ENCODE measurements at places on chromosomes 5 and 9.

- DNase-seq, result no peak
Observed at GRCh38 chr9:127575875-127576778, 36.0 kb upstream of the STXBP1 start.

DNA sequence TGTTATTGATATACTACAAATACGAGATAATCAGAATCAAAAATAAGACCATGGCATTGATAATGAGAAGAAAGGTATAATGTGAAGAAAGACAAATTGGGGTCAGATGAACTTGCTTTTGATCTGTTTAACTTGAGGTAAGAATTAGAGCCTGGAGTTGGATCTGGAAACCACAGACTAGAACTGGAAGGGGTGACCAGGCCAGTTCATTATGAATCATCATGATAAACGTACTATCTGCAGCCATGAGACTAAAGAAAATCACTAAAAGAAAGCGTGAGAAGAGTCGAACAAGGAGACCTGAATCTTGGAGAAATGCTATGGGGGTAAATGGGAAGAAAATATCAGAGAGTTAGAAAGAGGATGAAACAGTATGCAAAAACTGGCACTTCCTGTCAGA is 967.5 kb downstream of the NR2F1-AS1 start:
- no peak for DNase-seq

DNA sequence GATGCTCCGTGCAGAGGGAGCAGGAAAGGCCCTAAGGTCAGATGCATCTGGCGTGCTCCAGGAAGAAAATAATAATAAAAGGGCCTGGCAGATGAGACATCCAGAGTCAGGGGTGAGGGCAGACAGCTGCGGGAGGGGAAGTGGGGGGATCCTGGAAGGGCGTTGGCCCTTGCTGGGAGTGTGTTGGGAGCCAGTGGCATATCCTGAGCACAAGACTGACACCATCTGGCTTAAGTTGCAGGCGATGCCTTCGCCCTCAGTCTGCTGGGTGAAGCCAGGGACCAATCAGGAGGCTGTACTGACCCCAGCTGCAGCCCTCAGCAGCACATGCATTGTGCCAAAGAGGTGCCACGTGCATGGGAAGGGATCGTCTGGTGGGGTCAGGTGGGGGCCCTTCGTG is 3.8 kb downstream of the OR2V2 start:
- no peak for DNase-seq

- no peak for DNase-seq
Observed at GRCh38 chr9:27337236-27337635, 40.3 kb upstream of the EQTN start.

DNA sequence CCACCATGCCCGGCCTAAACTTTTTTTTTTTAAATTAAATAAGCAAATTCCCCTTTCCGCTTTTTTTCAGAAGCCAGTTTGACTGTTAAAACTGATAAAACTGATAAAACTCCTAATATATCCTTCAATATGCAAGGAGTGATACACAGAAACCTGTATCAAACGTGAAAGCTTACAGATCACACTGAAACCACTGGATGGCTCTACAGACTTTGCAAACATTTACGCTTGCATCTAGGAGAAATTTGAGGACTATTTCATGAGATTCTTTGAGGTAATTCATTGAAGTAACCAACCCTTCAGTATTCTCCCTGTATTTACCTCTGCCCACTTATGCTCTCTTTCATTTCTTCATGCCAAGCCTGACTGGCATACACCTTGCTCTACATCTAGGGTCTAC is 40.6 kb upstream of the CHD1 start:
- no peak for DNase-seq

DNA sequence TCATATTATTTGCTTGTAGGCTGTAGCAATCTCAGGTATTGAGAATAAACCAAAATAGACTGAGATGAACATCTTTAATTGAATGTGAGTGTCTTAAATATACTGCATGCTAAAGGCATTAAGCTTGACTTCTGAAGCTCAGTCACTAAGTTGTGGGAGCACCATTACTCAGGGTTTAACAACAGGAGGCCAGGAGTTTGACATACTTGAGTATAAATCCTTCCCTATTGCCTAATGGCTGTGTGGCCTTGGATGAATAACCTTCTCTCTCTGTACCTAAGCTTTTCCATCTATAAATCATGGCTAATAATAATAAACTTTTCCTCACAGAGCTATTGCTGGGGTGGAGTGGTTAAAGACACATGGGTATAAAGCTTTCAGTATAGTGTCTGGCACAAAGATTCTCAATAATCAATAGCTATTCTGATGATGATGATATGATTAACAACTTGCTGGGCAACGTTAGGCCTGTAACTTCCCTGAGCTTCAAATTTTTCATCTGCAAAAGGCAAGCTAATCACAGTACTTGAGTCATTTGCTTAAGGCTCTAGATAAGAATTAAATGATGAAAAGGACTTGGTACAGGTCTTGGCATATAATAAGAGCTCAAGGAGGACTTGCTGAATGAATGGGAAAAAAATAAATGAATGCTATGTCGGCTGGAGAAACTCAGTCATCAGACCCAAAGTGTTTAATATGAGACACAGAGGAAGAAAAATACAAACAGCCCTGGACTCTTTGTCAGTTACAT is 174.0 kb upstream of the IL12B start:
- no peak for DNase-seq

DNA sequence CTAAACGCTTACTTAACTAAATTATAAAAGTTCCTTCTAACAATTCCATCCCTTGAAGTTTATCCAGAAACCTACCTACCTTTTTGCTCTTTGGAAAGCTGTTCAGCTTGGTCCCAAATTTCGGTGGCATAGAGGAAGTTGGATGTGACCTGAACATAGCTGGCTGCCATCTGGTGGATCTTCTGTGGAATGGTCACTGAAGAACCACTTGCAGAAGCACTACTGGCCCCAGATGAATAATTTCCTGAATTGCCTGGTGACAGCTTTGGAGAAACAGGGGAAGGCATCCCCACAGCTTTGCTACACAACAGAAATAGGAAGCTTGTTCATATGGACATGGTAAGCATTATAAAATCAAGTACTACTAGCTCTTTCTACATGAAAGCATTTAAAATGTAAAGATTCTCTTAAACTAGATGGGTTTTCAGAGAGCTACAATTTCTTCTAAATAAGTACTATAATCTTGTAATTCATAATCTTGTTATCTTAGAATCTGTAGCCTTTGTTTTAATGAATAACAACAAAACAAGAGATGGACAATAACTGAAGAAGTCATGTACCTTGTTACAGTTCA is 9.9 kb downstream of the LEAP2 start:
- DNase-seq, result no peak

- no peak for DNase-seq
Observed at GRCh38 chr5:132202711-132203463, 24.8 kb downstream of the P4HA2 start.

DNA sequence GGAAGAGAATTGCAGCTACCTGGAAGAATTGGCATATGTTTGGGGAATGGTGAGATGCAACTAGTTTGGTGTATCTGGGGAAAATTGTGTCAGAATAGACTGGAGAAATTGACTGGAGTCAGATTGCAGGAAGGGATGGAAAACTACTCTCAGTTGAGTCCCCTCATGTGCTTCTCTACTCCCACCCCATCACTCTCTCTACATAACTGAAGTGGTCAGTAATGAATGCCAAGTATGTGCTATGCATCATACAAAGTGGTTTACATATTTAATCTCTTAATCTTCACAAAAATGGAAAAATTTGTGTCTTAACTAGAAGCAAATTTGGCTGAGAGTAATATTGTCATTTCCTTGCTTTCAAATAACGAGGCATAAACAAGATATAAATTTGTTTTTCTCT is 146.4 kb upstream of the TNC start:
- no peak for DNase-seq

- DNase-seq, result no peak
Observed at GRCh38 chr5:31638345-31638744, 586 bp upstream of the PDZD2 start.

- no peak for DNase-seq
Observed at GRCh38 chr5:44246986-44247385, 142.2 kb downstream of the FGF10 start.

DNA sequence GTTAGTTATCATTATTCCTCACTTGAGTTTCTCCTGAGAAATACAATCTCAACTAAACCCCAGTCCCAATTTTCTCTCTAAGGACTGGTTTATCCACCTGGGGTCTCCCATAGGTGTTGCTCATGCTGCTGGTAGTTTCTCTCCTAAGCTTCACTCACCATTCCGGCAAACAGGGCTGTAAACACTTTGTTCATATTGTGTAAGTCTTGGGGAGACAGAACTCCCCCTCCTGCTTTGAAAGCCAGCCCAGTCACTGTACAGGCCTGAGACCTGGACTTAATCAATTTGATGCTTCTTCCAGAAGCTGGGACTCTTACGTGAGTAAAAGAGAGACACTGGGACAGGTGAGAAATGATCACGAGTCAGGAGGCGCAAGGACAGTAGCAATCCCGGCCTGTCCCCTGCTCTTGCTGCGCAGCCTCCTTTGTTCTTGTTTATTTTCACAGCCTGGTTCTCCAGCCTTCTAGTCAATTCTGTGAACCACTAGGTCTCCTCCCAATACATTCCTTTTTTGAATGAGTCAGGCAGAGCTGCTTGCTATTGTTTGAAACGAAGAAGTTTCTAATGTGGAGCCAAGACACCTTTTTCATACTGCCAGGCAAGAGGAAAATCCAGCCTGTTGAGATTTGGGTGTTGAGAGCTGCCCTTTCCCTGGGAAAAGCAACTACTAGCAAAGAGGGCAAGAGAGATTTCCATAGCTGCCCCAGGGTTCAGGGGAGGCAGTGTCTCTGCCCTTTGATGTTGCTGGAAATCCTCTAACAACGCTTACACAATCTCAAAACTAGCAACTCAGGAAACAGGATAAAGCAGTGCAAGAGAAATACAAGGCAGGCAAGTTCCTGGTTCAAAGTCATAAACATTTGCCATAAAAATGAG is 9.2 kb upstream of the SHROOM1 start:
- no peak for DNase-seq
